ENCODE measurements at places on chromosomes 16 and 17.
A peak's percentile ranks its signal among the peaks of the same experiment; 100 is the strongest.

GRCh38 chr17:28675980-28676379, 14.0 kb downstream of the SUPT6H start:
- no peak for DNase-seq

DNA sequence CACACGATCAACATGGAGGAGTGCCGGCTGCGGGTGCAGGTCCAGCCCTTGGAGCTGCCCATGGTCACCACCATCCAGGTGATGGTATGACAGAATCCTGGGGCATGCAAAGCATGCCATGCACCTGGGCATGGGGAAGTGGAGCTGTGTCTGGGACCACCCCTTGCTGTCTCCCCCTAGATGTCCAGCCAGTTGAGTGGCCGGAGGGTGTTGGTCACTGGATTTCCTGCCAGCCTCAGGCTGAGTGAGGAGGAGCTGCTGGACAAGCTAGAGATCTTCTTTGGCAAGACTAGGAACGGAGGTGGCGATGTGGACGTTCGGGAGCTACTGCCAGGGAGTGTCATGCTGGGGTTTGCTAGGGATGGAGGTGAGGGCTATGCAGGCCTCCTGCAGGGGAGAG, 6.7 kb downstream of the IFI35 start:
- DNase-seq: no peak

DNA sequence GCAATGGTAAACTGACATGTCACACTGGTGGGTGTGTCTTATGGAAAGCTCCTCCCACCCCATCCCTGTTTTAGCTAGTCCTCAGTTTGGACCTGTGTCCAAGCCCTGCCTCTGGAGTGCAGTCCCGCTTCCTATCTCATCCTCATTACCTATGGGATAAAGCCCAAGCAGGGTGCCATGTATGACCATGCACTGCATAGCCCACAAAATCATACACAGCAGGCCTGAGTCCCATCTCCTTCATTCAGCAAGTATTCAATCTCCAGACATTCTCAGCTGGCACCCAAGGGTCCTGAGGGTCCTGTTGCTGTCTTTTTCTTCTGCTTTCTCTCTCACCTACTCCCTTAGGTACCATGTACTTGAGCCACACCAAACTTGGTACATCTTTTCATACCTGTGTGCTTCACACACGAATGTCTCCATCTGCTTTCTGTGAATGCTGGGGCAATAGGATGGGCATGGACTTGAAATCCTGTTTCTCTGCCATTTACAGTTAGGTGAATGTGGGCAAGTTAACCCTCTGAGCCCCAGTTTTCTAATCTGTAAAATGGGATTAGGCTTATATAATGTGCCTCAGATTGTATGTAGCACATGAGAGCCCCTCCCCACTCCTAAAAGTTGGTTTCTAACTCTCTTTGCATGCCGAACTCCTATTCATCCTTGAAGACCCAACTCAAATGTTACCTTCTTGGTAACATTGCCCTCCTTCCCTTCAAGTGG, 28.5 kb downstream of the TNS4 start:
- no peak for DNase-seq

DNA sequence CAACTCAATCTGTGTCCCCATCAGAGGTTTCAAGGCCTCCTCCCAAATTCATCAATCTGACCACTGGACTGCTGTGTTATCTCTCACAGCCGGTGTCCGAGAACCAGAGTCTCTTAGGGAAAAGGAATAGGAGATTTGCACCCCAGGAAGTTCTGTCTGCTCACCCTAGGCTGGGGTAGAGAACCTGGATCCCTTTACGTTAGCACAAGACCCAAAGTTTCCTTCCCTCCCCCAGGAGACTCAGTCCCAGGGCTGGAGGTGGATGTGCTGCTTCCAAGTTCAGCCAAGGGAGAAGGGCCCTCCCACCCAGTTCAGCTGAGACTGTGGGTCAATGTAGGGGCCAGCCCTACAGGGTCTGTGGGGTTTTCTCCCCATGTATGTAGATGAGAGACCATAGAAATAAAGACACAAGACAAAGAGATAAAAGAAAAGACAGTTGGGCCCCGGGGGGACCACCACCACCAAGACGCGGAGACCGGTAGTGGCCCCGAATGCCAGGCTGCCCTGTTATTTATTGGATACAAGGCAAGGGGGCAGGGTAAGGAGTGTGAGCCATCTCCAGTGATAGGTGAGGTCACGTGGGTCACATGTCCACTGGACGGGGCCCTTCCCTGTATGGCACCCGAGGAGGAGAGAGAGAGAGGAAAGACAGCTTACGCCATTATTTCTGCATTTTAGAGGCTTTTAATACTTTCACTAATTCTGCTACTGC, 22.7 kb upstream of the OR1F1 start:
- DNase-seq: no peak

- no peak for DNase-seq
These were observed 169.2 kb downstream of the MRTFB start for GRCh38 chr16:14240219-14240843.

DNA sequence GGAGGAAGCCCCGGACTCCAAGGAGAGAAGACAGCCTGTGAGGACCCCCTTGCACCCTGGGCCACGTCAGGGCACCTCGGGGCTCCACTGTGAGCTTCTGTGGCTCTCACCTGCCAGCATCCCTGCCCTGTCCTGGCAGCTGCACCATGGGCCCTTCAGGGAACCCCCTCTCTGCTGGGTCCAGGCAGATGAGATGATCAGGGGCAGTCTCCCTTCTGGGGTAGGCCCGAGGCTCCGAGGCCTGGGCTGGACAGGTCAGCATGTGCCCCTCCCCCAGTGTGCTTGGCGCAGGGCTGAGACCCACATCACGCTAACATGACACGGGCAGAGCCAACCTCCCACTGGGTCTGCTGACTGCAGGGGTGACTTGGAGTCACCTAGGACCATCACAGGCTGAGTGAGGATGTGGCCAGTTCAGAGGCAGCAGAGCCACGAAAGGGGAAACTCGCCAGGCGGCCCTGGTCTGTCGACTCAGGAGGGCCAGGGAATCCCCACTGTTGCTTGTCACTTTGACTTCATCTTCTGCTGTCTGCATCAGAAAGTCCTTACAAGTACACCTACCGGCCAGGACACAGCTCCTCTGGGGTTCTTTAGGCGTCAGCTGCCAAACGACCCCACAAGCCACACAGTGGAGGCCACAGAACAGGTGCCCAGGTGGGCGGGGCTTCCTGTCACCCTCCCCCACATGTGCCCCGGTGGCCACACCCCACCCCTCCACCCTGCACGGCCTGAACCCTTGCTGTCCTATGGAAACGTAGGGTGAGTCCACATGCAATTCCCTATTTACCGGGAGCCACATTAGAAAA, 2.2 kb downstream of the GALNS start:
- no peak for DNase-seq

DNA sequence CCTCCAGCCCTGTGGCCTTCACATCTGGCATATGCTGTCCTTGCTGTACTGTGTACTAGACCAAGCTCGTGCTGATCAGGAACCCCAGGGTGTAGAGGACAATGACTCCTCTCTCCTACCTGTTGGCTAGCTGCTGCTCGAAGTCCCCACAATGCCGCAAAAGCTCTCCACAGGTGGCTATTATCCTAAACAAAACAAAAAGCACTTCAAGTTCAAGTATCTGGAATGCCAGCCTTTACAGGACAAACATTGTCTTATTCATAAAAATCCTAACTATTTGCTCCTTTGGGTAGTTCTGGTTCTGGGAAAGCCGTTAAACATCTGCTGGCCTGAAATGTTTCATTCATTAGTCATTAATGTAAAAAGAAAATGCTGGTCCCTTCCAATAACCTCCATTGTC, 42.8 kb downstream of the COG7 start:
- no peak for DNase-seq

DNA sequence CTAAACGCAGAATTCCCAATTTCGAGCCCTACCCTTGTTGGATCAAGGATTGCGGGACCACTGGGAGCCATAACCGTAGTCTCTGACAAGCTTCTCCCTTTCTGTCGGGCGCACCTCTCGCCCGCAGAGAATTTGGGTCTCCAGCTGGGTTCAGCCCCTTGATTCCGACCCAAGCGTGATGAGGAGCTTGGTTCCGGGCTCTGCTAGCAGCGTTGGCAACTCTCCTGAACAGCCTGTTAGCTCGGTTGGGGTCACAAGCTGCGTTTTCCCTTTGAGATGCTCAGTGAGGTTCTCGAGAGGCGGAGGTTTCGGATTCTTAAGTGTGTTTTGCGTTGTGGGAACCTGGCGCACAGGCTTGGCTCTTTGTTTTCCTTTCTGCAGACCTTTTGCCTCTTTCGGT, 655 bp downstream of the ATXN1L start:
- DNase-seq: no peak

- no peak for DNase-seq
These were observed 15.7 kb downstream of the PDP2 start for GRCh38 chr16:66895999-66896398.

GRCh38 chr17:65065906-65066305, 9.4 kb upstream of the GNA13 start:
- no peak for DNase-seq

DNA sequence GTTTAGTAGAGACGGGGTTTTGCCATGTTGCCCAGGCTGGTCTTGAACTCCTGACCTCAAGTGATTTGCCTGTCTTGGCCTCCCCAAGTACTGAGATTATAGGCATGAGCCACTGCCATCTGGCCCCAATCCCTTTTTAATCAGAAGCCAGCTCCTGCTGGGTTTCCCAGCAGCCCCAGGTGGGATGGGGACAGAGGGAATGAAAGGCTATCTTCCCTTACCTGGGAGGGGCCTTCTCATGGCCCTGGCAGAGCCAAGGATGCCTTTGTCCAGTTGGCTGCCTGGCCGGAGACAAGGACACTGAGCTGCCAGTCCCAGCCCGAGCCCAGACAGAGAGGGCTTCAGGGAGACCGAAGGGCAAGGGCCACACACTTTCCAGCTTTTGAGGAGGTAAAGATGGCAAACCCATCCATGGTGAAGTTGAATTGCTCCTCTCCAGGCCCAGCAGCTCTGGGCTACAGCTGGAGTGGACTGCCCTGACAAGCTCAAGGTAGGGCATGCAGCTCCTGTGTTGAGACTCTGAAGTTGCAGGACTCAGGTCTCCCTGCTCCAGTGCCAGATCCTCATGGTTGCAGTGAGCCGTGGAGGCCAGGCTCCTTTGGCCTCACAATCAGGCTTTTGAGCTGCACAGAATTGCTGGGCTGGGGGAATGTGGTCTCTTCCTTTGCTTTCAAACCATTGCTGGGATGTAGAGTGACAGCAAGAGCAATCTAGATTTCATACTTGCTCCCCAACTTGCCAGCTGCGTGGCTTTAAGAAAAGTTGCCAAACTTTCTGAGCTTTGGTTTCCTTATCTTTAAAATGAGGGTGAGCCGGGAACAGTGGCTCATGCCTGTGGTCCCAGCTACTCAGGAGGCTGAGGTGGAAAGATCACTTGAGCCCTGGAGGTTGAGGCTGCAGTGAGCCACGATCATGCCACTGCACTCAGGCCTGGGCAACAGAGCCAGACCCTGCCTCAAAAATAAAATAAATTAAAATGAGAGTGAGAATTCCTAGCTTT, 44.5 kb upstream of the IL34 start:
- no peak for DNase-seq

- DNase-seq: no peak
These were observed 13.7 kb downstream of the CACNG1 start for GRCh38 chr17:67058036-67058435.

- peak; percentile 80 for DNase-seq
These were observed 23.2 kb downstream of the TMEM92 start for GRCh38 chr17:50297407-50297865.

- DNase-seq: no peak
These were observed 10.5 kb downstream of the MXRA7 start for GRCh38 chr17:76700270-76700616.

GRCh38 chr16:3608069-3608468, 3.3 kb downstream of the SLX4 start:
- no peak for DNase-seq

- DNase-seq: no peak
These were observed 22.3 kb downstream of the MYH11 start for GRCh38 chr16:15834502-15834901.

DNA sequence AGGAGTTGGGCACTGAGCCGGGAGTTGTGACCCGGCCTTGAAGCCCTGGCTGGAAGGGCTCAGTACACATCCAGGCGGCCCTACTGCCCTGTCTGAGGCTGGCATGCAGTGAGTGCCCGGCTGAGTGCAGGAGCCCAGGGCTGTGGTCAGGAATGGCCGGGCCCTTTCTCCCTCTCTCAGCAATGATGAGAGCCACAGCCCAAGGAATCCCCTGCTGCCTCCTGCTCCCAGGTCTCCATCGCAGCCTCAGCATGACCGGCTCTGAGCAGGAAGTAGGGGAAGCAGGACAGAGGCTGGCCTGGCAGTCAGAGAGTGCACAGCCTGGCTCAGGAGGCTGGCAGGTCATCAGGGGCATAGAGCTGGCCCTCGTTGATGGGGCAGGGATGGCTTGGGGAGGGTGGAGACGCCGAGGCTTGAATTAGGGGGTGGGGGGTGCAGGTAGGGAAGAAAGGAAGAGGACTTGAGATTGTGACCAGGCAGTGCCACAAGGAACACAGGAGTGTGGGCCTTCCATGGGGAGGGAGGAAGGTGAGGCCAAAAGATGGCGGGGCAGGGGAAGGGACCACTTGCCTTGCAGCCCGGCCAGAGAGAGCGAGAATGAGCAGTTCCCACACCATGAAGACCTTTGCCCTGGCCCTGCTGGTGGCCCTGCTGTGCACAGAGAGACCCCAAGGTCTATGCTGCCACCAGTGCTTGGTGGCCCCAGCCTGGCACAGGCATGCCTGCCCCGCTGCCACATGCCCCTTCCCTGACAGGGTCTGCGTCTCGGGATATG, 32.1 kb upstream of the KRT17 start:
- DNase-seq: no peak

GRCh38 chr17:33602981-33603380, 309.9 kb upstream of the ASIC2 start:
- no peak for DNase-seq

DNA sequence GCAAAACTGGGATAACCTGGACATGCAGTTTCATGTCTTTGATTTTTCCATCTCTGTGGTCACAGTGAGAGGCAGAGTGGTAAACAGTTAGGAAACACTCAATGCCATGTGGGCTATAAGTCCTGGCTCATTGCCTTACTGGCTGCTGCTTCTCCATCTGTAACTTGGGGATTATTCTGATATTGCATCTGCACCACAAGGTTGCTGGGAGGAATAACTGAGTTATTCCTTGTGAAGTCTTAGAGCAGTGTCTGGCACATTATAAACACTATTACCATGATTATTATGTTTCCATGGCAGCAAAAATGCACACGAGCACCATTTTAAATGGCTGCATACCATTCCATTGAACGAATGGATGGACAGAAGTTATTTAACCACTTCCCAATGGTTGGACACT, 111.7 kb upstream of the CDH5 start:
- DNase-seq: peak; percentile 70

All from H4 (cell line).